ENCODE measurements at places on chromosomes 1 and 21.

DNA sequence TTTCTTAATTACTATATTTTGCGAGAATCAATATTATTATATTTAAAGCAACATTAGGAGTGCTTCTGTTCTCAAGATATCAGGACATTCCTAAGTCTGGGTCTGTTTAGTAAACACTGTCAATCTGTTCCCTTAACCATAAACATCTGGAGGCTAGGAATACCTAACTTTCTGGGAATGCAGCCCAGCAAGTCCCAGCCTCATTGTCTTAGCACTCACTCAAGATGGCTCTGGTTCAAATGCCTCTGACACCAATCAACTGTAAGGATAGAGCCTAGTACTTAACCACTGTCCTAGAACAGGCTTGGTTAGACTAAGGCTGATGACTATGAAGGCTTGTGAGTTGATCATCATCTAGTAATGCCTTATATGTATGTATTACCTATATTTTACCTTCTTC, 61.5 kb downstream of the TNN start:
- DNase-seq = no peak

DNA sequence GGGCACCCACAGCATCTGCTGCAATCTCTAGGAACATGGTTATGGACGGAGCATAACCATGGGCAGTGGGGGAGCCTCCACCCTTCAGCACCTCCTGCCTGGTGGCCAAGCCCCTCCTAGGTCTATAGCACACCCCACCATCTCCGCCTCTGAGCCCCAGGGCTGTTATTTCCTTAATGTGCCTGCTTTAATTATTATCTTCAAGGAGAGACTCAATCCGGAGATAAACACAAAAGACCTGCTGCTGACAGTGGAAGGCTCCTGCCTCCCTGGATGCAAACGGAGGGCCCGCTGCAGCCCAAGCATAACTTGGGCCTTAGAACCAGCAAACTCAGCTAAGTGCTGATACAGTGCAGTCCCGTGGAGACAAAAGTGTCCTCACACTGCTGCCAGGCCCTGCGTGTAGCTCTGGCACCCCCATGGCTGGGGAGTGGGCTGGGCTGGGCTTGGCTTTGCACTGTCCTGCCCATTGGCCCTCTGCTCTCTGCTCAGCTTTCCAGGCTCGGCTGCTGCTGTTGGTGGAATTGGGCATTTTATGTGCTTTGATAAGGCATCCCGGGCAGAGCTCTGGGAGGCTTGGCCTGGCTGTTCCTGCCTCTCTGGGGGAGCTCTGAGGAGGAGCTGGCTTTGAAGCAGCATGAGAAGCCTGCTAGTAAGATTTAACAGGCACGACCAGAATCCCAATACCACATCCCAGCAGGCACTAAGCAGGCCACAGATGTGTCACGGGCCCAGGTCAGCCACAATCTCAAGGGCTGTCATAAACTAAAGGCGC, 620.2 kb downstream of the PTPRU start:
- DNase-seq = no peak

DNA sequence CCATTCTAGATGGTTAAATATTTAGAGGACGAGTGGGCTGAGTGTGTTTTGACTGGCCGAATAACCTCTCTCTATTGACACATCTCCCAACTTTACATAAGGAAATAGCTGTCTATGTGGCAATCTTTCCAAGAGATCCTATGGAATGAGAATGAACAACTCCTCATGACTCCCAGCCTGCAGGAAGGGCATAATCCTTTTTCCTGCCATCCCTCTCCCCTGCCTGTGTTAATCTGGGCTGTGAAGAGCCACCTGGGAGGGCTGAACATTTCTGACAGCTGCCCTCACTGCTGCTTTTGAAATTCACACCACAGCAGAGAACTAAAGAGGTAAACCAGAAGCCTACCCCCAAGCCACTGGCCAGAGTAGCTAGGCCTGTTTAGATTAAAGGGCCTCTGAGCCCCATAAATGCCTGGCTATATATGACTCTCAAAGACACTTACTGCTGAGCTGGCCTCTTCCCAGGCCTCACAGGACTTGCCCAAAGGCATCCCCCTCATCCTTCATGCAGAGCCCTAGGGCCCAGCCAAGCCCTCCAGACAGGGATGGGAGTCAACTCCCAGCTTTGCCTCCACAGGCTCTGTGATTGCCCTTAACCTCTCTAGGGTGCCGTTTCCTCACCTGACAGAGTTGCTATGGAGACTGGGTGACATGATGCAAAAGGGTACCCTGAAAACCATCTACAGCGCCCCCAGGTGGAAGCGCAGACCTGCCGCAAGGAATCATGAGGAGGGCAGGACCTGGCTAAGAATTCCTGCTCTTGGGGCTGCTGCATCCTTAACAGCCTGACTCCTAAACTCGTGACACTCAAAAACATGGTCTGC, 42.0 kb upstream of the LDLRAP1 start:
- no peak for DNase-seq

DNA sequence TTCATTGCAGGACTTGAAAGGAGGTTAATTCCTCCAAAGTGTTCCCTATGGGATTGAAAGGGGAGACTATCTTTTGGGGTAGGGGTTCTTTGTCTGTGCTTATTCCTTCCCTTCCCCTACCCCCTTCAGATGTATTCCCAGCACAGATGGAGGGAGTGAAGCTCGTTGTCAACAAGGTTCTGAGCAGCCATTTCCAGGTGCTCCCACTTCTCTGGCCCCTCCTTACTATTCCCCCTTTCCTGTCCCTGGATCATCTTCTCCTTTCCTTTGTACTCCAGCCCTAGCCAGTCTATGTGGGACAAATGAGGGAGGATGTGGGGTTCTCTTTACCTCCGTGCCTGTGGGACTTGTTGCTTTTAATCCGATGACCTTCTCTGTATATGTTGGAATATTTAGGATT, 899 bp downstream of the TOMM40L start:
- DNase-seq = no peak

All from activated T-helper 1 cell treated with anti-CD3 and anti-CD28 coated beads, Interleukin-2, amount 50 U/mL, for 16 hours (primary cell).